NCI-H2081 (cell line): ENCODE measurements at places on chromosomes 7 and 10.

- DNase-seq: no peak
Observed at GRCh38 chr10:42960491-42960990, 116.3 kb upstream of the RET start.

DNA sequence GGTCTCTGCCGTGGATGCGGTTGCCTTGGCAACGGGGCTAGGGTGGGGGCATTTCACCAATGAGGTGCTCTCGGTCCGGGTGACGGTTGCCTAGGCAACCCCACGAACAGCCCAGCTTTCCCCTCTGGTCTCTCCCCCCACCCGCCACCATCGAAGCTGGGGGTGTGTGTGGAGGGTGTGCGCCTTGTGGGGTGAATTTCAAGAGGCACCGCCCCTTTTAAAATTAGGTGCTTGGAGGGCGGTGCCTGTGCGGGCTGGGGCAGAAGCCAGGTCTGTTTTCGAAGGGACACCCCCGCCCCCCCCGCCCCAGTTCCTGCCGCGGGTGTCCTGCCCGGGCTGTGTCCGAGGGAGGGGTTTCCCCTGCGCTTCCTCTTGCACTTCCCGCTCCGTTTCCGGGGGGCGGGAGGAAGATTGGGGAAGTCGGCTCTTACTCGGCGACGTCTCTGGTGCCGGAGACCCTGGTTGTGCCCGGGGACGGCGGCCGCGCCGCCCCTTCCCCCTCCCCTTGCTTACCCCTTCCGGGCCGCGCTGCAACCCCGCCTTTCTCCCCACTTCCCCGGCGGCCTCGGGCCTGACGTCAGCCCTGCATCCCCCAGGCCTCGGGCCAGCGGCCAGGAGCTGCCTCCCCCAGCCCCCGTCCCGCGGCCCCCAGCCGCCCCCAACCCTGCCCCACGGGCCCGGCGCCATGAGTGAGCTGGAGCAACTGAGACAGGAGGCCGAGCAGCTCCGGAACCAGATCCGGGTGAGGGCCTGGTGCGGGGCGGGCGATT is 2.2 kb downstream of the GNB2 start:
- DNase-seq: peak; percentile 72

DNA sequence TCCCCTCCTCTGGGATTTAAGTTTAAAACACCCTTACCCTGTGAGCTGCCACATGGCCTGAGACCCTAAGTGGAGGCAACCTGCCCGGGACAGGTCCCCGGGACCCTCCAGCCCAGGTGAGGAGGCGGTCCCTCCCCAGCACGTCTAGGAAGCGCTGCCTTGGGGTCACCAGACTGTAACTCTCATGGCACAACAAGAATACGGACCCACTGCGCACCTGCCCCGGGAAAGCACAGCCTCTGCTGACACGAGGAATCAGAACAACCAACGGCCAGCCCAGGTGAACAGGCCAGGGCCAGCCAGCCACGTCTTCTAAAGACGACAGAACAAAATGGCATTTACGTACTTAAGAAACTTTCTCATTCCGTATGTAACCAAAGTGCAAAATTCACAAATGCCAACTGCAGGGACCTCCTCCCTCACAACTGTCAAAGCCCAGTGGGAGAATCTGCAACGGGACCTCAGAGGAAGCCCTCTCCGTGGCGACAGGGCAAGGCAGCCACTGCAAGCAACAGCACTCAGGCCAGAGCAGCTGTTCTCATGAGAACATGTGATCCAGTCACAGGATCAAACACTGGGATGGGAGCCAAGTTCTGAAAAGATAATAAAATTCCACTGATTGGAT is 208.4 kb downstream of the DIP2C start:
- peak; percentile 64 for DNase-seq

GRCh38 chr10:33822774-33823173 is 488.3 kb upstream of the NRP1 start:
- no peak for DNase-seq

DNA sequence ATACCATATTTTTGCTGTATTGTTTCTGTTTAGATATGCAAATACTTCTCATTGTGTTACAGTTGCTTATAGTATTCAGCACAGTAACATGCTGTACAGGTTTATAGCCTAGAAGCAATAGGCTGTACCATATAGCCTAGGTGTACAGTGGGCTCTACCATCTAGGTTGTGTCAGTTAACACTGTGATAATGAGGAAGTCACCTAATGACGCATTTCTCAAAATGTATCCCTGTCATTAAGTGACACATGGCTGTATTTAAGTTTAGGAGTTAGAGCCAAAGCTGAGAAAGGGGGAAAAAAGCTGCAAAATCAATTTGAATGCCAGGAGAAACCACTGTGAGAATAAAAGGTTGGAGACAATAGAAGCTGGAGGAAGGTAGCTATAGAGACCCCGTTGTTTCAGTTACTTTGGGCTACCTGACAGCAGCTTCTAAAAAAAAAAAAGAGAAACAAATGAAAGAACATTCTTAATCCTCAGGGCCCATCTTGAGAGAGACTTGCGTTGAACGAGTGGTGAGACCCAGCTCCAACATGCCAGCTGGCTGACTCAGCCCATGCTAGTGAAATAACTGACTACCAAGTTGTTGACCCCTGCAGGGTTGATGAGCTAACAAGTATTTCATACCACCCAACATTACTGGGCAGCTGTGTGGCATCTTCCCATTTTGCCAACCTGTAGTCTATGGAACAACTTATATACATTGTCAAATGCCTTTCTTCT is 8.7 kb downstream of the STARD3NL start:
- DNase-seq: no peak

- DNase-seq: no peak
Observed at GRCh38 chr7:118863966-118864365, 639.5 kb downstream of the ANKRD7 start.

DNA sequence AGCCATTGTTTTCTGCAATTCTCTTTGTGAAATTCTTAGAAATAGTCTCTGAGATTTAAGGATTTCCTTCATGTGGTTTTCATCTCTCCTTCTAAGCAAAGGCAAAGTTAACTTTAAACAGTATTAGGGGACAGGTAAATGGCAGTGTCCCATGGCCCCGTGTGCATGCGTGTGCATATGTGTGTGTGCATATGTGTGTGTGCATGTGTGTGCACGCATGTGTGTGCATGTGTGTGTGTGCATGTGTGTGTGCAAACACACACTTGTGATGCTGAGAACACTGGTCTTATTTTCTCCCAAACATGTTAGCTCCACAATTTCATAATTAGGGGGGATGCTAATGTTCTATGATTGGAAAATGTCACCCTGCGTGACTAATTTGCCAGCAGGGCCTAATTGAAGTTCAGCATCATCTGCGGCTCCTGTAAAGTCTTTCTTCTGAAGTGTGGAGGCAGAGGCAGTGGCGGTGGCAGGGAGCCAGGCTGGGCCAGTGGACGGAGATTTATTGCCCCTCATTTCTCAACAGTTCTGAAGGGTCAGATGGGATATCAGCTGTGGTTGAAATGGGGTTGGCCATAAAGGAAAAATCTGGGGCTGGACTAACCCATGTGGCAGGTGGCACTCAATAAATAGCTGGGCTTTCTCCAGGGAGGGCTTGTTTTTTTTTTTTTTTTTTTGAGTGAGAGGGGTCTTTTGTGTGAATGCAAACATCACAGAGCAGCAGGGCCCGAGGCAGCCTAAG is 289.3 kb upstream of the PODXL start:
- DNase-seq: no peak

GRCh38 chr10:9450801-9451200 is 1396.3 kb downstream of the GATA3 start:
- no peak for DNase-seq

DNA sequence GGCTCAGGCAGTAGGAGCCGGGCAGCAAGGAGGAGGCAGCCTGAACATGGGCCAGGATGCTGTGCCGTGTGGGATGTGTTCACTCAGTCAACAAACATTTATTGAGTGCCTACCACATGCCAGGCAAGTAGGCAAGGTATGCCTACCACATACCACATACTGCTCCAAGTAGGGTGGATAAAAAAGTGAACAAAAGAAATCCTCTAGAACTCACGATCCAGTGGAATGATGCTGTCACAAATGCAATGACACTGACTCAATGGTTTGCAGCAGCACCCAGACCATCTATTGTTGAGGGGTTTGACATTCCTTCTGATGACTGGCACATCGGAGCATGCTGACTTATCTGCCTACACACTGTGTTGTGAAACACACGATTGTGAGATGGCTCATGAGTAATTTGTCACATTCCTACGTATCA is 413.5 kb downstream of the NRG3 start:
- DNase-seq: no peak

DNA sequence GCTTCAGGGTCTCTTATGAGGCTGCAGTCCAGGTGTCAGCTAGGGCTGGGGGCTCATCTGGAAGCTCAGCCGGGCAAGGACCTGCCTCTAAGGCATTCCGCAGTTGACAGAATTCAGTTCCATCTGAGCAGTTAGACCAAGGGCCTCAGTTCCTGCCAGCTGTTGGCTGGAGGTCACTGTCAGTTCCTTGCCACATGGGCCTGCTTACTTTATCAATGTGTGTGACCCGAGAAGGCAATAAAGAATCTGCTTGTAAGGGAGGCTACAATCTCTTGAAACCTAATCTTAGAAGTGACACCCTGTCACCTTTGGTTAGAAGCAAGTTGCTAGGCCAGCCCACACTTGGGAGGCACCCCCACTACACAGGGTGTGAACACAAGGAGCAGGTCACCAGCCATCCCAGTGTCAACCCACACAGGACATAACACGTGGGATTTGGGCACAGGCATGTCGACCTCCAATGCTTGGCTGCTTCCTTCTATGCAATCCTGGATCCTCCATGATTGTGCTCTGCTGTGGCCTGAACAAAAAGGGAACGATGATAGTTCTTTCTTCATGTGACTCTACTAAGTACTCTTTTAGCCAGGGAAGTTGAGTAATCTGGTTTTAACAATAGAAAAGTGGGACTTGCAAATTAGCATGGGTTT is 41.8 kb downstream of the MTURN start:
- no peak for DNase-seq

DNA sequence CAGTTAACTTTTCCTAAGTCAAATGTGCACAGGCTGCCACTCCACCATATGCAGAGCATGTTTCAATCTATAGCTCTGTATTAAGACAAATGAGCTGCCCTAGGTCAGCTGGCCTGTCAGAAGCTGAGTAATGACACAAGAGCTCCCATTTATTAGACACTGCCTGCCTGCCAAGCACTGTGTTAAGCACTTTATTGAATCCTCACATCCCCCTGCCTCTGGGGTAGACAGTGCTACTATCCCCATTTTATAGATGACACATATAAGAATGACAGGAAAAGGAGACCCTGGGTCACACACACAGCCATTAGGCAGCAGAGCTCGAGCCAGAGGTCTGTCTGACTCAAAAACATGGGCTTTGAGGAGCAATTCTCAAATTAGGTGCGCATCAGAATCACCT is 179.8 kb upstream of the PDE1C start:
- no peak for DNase-seq

DNA sequence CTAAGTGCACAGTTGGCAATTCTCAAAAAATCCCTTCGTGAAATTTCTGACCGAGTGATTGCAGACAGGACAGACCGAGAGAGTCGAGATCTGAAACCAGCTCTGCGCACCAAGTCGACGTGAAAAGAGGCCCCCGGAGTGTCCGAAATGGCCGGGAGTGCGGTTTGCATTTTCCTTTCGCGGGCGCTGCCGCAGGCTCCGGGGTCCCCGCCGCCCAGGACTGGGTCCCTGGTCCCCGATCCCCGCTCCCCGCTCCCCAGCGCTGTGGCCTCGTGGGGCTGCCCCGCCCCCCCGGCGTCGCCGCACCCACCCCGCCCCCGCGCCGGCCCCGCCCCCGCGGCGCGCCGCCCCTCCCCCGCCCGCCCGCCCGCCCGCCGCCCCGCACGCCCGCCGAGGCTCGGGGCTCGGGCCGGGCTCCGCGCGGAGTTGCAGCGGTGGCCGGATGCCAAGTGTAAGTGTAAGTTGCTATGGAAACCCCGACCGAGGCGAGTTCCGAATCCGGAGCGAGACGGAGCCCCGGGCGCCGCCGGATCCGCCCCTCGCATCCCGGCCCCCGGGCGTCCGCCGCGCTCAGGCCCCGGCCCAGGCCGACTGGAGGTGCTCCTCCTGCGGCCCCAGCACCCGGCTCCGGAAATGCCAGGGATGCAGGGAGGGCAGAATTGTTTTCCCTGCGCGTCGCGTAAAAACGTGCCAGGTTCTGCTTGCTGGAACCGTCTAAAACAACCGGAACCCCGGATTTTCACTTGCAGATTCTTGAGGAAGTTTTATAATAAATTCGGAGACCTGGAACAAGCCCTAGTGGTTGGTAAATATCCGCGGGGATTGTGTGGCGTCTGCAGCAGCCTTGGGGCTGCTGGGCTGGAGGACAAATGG is 4.6 kb downstream of the BMI1 start:
- DNase-seq: peak; percentile 68

GRCh38 chr10:131198401-131198800 is 113.1 kb downstream of the TCERG1L start:
- DNase-seq: no peak

DNA sequence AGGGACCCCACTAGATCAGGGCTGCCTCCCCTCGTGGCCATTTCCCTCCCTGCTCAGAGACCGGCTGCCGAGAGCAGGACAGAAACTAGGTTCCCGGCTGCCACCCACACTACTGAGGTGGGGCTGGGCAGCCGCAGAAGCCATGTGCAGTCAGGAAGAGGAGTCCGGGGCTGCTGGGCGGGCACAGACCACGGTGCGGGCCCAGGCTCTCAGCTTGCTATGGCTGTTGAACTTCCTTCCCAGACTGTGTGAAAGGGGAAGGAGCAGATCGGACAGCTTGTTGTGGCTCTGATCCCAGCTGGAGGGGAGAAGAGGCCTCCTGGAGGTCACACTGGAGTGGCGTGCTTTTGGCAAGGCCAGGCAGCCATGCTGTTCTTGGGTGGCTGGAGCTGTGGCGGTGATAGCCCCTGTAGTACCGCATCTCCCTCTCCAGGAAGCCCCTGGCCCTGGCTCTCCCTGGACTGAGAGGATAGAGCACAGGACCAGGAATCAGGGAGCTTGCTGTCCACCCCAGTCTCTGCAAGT is 56.8 kb downstream of the HK1 start:
- DNase-seq: no peak

DNA sequence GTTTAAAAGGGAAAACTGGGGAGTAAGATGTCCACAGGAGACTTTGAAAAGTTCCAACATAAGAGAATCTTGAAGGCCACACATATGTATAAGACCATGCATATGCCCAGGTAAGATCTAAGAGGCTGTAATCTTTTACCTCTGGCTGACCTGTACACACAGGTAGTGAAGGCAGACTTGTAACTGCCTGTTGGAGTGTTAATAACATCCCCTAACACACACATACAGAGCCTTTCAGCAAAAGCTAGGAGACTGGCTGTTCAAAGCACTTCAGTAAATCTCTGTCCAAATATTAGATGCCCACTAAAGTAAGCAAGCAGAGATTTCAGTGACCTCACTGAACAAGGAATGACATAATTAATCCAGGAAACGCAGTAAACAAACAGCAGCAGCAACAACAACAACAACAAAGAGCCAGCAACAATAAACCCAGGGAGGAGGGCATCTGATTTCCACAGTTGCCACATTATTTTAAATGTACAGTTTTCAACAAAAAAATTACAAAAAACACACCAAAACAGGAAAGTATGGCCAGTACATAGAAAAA is 15.0 kb downstream of the CYP51A1 start:
- no peak for DNase-seq
